ENCODE measurements at places on chromosomes 13 and 19.

DNA sequence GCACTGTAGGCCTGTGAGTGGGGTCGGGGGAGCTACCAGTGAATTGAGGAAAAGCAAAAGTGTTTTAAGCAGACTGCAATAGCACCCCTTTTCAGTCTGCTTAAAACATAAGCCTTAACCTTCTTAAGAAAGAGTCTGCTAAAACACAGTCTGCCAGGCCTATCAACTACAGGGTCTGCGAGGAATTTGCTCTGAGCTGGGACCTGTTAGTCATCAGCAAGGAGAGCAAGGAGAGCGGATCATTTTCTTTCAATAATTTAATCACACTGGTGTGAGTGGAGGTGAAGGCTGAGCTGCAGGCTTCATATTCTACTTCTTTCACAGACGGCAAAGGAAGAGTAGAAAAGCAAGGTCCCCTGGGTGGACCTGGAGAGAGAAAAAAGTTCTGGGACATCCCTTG, 342.7 kb downstream of the ENOX1 start:
- no peak for DNase-seq

DNA sequence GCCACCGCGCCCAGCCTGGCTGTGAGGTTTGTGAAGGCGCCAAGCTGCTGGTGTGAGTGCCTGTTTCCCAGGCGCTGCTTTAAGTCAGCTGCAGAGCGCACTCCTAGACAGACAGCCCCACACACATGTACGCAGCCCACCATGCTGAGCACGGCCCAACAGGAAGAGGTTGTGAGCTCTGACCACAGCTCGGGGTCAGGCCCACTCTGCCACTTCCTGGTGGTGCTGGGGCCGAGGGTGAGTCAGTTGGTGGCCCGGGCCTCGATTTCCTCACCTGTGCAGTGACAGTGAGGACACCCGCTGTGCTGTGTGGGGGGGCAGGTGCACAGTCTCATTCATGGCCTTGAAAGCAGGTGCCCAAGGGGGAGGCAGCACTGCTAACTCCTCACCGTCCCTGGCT, 106.7 kb downstream of the KDM4B start:
- no peak for DNase-seq

- no peak for DNase-seq
Observed at GRCh38 chr19:48881741-48882657, 9.8 kb downstream of the PPP1R15A start.

DNA sequence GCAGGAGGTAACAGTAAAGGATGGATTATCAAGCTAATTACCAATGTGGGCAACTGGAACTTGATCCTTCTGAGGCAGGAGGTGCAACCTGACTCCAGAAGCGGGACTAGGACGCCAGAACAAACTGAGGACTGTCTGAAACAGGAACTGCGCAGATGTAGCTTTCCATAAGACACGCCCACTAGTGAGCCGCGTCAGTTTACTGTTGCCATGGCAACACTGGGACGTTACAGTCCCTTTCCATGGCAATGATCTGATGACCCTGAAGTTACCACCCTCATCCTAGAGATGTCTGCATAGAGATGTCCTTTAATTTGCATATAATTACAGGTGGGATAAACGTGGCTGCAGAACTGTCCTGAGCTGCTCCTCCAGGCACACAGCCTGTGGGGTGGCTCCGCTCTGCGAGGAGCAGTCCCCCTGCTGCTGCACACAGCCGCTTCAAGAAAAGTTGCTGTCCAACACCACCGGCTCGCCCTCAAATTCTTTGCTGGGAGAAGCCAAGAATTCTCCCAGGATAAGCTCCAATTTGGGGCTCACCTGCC, 816.6 kb downstream of the UQCRFS1 start:
- DNase-seq: no peak

- DNase-seq: no peak
Observed at GRCh38 chr13:27659145-27659865, 37.6 kb downstream of the POLR1D start.

DNA sequence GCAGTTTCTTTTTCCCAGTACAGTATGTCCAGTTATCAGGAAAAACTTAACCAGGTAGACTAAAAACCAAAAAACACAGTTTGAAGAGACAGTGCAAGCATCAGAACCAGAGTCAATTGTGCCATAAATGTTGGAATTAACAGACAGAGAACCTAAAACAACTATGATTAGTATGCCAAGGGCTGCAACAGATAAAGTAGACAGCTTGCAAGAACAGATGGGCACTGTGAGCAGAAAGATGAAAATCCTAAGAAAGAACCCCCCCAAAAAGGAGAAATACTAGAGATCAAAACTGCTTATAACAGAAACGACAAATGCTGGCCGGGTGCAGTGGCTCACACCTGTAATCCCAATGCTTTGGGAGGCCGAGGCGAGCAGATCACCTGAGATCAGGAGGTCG, 47.1 kb upstream of the KLF5 start:
- DNase-seq: no peak

DNA sequence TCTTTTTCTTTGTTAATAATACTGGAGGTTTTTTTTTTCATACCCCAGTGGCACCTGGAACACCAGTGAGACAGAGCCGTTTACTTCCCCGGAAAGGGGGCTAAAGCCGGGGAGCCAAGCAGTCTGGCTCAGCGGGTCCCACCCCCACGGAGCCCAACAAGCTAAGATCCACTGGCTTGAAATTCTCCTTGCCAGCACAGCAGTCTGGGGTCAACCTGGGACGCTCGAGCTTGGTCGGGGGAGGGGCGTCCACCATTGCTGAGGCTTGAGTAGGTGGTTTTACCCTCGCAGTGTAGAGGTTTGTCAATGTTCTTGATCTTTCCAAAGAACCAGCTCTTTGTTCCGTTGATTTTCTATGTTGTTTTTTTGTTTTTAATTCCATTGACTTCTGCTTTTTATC, 94.6 kb upstream of the DIAPH3 start:
- DNase-seq: no peak

DNA sequence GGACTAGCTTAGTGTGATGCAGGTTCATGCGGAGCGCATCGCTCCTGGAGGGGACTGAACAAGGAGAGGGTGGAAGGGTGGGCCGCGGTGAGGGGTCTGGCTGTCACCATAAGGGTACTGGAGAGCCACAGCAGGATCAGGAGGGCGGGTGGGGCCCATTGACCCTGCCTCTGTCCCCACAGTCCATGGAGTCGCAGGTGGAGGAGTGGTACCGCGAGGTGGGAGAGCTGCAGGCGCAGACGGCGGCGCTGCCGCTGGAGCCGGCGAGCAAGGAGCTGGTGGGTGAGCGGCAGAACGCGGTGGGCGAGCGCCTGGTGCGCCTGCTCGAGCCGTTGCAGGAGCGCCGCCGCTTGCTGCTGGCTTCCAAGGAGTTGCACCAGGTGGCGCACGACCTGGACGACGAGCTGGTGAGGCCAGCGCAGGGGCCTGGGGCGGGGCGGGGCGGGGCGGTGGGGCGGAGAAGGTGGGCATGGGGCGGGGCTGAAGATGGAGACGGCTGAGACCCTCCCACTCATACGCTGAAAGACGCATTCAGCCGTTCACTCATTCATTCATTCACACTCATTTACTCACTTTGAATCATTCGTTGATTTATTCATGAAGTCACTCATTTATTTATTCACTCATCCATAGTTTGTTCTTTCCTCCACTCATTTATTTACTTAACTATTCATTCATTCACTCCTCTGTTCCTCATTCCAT, 27.5 kb upstream of the SHKBP1 start:
- peak; percentile 82 for DNase-seq

- no peak for DNase-seq
Observed at GRCh38 chr19:21487969-21488368, 17.4 kb upstream of the ZNF429 start.

- DNase-seq: no peak
Observed at GRCh38 chr13:99577934-99578917, 77.0 kb downstream of the TM9SF2 start.

GRCh38 chr19:36160821-36161596, 8.8 kb upstream of the COX7A1 start:
- no peak for DNase-seq

DNA sequence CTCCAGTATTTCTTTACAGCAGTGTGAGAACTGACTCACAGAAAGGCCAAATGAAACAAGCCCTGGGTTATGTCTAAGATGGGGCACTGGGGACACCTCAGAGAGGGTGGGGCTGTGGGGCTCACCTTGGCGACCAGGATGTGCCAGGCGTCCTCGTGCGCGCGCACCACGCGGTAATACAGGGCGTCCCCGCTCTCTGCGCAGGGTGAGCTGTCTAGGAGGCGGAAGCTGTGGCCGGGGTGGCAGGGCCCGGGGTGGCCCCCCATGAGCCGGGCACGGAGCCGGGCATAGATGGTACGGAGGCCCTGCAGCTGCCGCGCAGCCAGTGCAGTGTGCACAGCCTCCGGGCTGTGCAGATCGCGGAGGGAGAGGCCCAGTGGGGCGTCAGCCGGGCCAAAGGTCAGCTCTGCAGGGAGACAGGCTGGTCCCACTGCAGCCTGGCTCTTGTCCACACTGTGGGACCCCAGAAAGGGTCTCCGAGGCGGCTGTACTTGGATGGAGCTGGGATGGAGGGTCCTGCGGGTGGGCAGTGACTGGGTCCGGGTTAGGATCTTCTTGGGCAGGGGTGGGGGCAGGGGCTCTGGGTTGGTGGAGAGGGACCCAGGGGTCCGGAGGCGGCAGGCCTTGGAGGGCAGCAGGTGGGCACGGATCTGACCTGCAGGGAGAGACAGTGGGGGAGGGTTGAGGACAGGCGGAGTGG, 3.4 kb downstream of the PEAK3 start:
- no peak for DNase-seq

DNA sequence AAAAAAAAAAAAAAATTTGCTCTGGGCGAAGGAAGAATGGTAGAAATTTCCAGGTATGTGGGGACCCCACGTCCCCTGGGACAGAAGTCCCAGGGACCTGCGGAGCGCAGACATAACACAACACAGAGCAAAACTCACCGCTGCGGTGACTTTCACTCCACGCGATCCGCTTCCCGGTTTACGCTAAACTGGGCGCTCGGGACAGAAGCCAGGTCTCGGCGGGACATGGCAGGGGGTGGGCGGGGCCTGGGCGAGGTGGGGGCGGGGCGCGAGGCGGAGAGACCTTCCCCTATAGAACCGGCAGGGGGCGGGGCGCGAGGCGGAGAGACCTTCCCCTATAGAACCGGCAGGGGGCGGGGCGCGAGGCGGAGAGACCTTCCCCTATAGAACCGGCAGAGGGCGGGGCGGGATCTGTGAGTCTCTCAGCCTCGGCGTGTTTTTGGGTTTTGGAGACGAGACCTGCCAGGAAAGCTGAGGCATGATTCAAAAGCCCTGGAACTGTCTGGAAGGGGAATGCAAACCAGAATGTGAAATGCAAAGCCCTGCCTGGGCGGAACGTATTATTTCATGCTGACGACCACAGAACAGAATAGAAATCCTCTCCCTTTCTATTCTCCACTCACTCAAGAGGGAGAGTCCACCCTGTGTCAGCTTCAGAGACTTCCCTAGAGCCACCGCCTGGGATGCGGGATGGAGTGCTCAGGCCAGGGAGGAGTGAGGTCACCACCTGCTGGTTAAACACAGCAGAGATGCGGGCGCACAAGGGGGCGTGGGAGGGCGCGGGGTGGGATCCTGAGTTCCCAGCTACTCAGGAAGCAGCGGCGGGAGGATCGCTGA, 20.2 kb upstream of the ERVV-1 start:
- DNase-seq: peak; percentile 89

GRCh38 chr19:30555075-30555790, 183.0 kb downstream of the ZNF536 start:
- DNase-seq: no peak

GRCh38 chr13:99305158-99305557, 2.0 kb downstream of the GPR183 start:
- no peak for DNase-seq

DNA sequence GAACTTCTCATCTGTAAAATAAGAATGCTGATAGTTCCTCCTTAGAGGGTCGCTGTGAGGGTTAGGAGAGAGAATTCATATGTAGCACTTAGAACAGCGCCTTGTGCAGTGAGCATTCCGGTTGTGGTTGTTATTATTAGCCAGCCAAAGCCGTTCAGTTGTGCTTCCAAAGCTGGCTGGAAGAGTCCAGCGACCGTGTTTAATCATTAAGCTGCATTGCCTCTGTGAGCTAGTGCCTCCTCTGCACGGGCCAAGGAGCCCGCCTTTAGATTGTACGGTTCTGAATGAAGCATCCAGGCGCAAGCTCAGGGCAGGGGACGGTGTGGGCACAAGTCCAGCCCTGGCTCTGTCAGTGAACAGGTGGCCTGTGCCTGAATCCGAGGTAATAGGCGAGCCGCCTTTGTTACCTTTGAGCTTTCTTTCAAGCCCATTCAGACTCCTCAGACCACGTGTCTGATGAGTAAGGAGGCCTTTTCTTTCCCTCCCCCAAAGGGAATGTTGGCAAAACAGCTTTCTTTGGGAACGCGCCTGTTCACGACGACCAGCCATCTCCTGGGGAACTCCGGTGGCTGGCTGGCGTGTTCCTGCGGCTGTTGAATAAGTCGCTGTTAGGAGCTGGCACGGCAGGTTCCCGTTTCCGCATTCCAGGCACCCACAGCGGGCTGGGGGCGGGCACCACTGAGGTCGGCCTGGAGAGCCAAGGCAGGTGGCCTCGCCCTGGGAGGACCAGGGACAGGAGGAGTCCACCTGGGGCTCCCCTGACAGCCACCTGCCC, 25.1 kb downstream of the SIPA1L3 start:
- peak; percentile 62 for DNase-seq

GRCh38 chr19:1181606-1182005, 7.5 kb upstream of the SBNO2 start:
- DNase-seq: no peak

- no peak for DNase-seq
Observed at GRCh38 chr19:1587872-1588271, 4.8 kb downstream of the MBD3 start.

GRCh38 chr13:95471960-95472359, 80.6 kb upstream of the CLDN10 start:
- no peak for DNase-seq

DNA sequence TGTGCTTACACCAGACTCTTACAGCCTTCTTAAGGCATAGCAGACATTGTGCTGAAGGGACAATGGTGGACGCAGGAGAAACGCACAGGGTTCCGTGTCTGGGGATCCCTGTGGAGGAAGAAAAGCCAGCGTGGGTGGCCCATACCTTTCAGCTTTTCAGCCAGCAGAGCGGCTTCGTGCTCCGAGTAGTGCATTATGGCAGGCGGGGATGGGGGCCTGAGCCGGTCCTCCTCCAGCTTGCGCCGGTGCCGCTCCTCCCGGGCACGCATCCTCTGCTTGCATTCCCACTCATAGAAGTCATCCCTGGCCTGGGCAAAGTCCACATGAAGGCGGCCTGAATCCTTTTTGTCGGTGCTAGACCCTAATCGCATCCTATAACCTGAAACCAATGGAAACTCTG, 332.4 kb downstream of the DNAJC15 start:
- no peak for DNase-seq

- no peak for DNase-seq
Observed at GRCh38 chr19:17079710-17080439, 4.3 kb downstream of the MYO9B start.

GRCh38 chr19:3838661-3839060, 30.2 kb downstream of the ZFR2 start:
- DNase-seq: no peak

GRCh38 chr19:16509141-16510061, 13.2 kb downstream of the C19orf44 start:
- no peak for DNase-seq

DNA sequence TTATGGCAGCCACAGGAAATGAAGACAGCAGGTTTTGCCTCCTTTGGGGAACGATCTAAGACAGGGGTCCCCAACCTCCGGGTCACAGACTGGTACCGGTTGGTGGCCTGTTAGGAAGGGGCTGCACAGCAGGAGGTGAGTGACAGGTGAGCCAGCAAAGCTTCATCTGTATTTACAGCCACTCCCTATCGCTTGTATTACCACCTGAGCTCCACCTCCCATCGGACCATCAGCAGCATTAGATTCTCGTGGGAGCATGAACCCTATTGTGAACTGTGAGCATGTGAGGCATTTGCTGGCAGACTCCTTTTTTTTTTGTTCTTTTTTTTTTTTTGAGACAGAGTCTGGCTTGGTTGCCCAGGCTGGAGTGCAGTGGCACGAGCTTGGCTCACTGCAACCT, 22.2 kb downstream of the F2RL3 start:
- no peak for DNase-seq

All from progenitor cell of endocrine pancreas (in vitro differentiated cells).